Panc1 (cell line): ENCODE measurements at places on chromosomes 4 and X. TPM values are rescaled to one million over a fixed set of nuclear protein-coding genes. Genes with fewer than 3 reads are reported as not detected.

P2RY8 gene
- total RNA-seq, result 0.18 TPM

CT45A10 gene
- not detected for total RNA-seq

SERPINA7 gene
- total RNA-seq, result 0.15 TPM

UGT2A1 gene
- total RNA-seq, result not detected
